Pancreas (tissue), 10 donors: ENCODE measurements at places on chromosomes 1 and 21.

DNA sequence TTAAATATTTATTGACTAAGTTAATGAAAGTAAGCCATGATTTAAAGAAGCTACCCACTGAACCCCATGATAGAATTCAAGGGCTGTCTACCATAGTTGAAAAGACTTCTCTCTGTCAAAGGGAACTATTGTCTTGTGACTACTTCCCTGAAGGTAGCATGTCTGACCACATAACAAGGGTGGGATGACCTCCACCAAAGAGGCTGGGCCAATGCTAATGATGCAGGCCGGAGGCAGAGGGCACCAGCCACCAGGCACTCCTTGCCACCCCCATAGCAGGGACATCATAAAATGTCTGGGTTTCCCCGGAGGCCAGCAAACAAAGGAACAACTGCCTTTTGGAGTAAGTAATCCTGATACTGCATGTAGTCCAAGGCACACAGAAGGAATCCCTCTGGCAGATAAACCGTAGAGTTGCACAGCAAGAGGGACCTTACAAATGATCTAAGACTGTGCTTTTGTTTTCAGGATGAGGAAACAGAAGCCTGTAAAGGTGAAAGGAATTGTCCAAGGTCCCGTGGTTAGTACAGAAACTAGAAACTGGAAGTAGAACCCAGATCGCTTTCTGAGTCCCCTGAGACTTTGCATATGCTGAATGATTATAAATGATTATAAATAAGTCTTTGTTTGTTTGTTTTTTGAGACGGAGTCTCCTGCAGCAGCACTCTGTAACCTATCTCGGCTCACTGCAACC lies 33.5 kb upstream of the ITPKB start:
- no peak for DNase-seq

GRCh38 chr1:18641005-18641941 lies 10.6 kb downstream of the PAX7 start:
- DNase-seq, result no peak

DNA sequence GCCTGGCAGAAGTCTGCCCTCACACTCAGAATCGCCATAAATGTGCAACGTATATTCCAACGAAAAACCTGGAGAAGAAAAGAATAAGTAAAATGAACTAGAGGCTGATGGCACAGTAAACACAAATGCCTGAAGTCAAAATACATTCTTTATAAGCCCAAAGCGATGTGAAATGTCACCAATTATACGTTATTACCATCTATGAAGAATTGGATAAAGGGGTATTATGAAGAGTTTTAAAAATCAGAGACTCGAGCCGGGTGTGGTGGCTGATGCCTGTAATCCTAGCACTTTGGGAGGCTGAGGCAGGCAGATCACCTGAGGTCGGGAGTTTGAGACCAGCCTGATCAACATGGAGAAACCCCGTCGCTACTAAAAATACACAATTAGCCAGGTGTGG lies 18.6 kb downstream of the PTP4A2 start:
- DNase-seq, result no peak

- no peak for DNase-seq
These were observed 14.0 kb downstream of the JUN start for GRCh38 chr1:58769809-58770320.

DNA sequence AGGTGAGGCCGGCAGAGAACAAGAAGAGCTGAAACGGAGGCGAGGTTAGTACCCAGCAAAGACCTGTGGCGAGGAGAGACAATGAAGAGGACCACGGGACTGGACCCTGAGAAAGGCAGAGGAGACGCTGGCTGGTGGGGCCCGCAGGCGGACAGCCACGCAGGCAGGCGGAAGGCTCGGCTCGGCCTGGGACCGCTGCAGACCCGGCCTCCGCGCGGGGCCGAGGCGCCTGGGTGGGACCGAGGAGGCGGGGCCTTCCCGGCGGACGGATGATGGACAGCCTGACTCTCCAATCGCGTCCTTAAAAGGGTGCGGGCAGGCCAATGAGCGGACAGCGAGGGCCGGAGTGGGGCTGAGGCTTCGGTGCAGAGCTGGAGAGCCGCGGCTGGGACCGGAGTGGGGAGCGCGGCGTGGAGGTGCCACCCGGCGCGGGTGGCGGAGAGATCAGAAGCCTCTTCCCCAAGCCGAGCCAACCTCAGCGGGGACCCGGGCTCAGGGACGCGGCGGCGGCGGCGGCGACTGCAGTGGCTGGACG lies at the start of gene MPZL1:
Gene MPZL1 (plus strand): TSS at position 366 of the 535 bp plus-strand sequence. CDS start 170 bp downstream, outside the sequence.
- peak; percentile 96 for DNase-seq

DNA sequence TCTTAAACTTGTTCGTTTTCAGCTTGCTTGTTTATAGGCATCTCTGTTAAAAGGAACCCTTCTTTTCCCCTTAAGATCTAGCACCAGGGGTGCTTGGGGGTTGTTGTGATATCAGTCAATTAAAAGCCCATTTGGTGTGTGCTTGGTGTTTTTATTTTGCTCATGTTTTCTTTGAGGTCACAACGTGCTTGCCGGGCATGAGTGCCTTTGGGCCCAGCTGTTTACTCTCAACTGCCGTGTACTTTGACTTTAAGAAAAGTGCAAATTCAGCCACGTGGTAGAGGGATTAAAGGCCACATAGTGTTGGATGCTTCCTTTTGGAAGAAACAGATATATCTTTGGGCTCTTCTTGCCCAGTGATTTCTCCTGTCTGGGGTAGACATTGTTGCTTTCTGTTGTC lies 10.5 kb downstream of the ARID1A start:
- DNase-seq, result no peak

- DNase-seq, result no peak
These were observed 39.3 kb downstream of the MIS18A start for GRCh38 chr21:32239551-32239950.
